ENCODE measurements at places on chromosomes 12 and 14. TPM values are rescaled to one million over a fixed set of nuclear protein-coding genes. Genes with fewer than 3 reads are reported as not detected.

Gene FLVCR2
- total RNA-seq: 0.79 TPM

Gene OVCH1
- not detected for total RNA-seq

Gene APOLD1
- total RNA-seq: 11.0 TPM

Gene PLEKHH1
- 0.99 TPM for total RNA-seq

- no peak overlapping the region for H3K27ac ChIP-seq
- no peaks in the 10 kb centered on the region for H3K36me3 ChIP-seq
- peaks cover 9% of the 10 kb centered on the region for H3K27me3 ChIP-seq
- no peak for DNase-seq
Measured at GRCh38 chr12:124664395-124665111, 97.1 kb upstream of the NCOR2 start.

DNA sequence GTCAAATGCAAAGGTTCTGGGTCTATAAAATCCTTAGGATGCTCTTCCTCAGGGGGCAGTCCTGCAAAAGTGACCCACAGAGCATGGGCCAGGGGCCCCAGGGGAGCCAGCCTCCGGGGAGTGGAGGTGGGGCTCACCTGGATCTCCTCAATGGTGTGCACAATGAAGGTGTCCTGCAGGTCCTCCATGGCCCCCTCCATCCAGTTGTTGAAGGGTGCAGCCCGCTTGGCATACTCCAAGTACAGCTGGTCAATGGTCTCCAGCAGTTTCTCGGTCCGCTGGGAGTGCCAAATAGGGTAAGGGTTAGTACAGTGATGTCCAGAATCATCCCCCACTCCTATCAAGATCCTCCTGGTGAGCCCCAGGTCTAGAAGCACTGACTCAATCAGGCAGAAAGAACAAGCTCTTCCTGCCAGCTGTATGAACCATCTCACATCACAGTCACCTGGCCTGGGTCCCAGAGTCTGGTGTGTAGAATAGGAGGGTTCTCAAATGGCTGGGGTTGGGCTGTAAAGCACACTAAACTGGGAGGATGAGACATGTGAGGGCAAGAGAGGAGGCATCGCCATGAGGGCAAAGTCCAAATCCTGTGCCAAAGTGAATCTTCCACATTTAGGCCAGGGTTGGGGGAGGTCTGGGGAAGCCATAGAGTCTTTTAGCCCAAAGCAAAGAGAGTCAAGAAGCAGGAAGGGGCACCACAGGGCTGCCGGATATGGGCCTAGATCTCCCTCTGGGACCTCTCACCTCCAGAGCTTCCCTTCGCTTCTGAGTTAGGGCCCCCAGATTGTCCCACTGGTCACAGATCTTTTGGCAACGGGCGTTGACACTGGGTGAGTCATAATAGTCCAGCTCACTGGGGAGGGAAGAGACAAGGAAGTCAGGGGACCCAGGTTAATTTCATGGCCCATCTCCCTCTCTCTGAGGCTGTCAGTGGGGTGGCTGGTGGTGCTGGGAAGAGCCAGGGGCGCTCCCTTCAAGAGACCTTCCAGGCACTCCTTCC, 91.5 kb upstream of the ZFP36L1 start:
- H3K27ac ChIP-seq: no peak overlapping the region
- H3K27me3 ChIP-seq: no peaks in the 10 kb centered on the region
- H3K4me3 ChIP-seq: no peak overlapping the region
- H3K36me3 ChIP-seq: peaks cover 20% of the 10 kb centered on the region
- H3K4me1 ChIP-seq: no peaks in the 10 kb centered on the region
- no peak for DNase-seq

DNA sequence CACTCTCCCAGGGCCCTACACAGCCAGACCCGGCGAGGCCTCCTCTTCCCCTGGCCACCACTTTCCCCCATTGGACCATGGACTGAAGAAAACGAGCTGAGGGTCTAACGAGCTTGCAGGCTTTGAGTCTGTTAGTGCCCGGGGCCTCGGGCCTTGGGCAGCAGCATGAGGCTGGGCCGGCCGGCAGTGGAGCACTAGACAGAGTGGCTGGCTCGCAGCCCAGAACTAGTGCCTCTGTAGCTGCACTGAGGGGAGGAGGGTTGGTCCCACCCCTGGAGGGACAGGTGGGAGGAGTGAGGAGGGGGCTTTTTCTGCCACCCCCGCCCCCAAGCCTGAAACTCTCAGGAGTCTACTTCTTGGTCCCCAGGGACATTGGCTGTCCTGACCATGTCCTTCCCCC, 38.7 kb downstream of the SLC6A12 start:
- H3K36me3 ChIP-seq: no peaks in the 10 kb centered on the region
- no peak overlapping the region for H3K4me3 ChIP-seq
- H3K27ac ChIP-seq: no peak overlapping the region
- peaks cover 6% of the 10 kb centered on the region for H3K4me1 ChIP-seq

GRCh38 chr14:99726538-99727095, 42.5 kb downstream of the CYP46A1 start:
- peaks cover 19% of the 10 kb centered on the region for H3K27me3 ChIP-seq
- DNase-seq: no peak
- H3K4me3 ChIP-seq: no peak overlapping the region
- H3K27ac ChIP-seq: no peak overlapping the region

GRCh38 chr14:95701846-95702221, 12.1 kb downstream of the TCL1A start:
- no peaks in the 10 kb centered on the region for H3K36me3 ChIP-seq
- H3K4me1 ChIP-seq: no peaks in the 10 kb centered on the region
- no peak overlapping the region for H3K4me3 ChIP-seq
- DNase-seq: no peak
- no peak overlapping the region for H3K27ac ChIP-seq
- H3K27me3 ChIP-seq: peaks cover 27% of the 10 kb centered on the region

DNA sequence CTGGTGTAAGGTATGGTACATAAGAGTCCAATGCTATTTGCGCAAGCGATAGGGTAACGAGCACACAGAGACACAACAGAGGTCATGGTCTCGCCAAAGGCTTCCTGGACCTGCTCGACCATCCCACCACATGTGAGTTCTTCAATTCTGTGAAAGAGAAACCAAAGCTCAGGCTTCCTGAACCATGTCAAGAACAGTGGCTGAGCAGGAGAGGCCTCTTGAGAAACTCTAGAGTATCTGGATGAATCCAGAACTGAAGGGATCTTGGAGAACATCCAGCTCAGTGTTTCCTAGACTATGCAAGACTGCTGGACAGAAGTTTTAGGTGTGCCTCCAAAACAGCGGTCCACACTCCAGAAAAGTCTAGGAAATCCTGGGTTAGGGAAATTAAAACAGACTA, 114.5 kb downstream of the TRAFD1 start:
- peaks cover 2% of the 10 kb centered on the region for H3K4me1 ChIP-seq
- peaks cover 47% of the 10 kb centered on the region for H3K36me3 ChIP-seq
- H3K4me3 ChIP-seq: no peak overlapping the region
- H3K27ac ChIP-seq: no peak overlapping the region

DNA sequence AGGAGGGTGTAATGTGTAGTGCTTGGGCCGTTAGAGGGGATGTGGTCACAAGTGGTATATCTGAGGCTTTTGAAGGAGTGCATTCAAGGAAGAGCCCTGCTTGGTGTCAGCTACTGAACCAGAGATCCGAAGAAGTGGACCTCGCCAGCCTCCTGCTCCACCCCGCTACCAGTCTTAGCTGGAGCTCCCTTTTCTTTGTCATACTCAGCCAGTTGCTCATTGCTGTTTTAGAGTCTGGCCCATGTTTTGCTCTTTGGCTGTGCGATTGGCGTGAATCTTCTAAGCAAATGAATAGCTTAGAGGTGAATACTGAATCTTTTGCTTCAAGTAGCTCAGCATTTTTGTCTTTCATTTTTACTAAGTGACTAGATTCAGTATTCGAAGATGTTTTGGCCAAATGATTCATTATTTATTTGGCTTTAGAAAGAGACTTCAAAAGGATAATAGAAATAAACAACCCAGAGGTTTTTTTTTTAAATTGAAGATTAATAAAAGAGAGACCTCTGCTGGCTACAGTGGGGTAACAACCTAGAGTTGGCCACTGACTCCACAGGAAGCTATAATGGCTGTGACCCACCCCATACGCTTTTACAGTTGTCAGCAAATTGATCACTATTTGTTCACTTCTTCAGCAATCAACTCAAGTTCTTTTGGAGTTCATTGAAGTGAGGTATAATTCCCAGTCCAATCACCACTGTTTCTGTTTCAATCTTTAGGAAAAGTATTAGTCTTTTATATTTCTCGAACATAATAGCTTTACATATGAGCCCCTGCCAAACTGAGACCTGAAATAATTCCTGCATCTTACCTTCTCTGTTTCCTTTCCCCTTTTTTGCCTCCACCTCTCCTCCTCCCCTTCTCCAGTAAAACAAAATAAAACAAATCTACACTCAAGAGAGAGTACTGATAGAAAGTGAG, 19.9 kb downstream of the CDKN1B start:
- peaks cover 68% of the 10 kb centered on the region for H3K4me1 ChIP-seq
- H3K36me3 ChIP-seq: peaks cover 51% of the 10 kb centered on the region
- peak overlapping the region; percentile 73 for H3K4me3 ChIP-seq
- no peaks in the 10 kb centered on the region for H3K27me3 ChIP-seq
- peak overlapping the region; percentile 89 for H3K27ac ChIP-seq

DNA sequence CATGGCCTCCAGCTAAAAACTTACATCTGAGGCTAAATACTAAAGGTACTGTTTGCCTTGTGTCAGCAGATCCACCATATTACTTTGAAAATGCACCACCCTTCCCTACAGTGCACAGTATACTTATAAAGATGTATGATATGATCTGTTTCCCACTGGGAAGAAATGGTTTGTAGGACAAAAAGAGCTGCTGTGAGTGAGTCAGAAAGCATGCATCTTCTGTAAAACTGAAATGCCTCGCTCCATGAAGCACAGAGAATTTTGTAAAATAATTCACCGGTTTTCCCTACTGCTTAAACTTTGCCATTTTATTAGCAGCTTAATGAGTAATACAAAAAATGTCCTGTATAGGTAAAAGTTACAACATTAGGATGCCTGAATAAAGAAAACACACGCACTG, 68.8 kb downstream of the MDGA2 start:
- no peaks in the 10 kb centered on the region for H3K4me1 ChIP-seq
- no peaks in the 10 kb centered on the region for H3K36me3 ChIP-seq
- no peak overlapping the region for H3K4me3 ChIP-seq
- H3K27me3 ChIP-seq: no peaks in the 10 kb centered on the region
- H3K27ac ChIP-seq: no peak overlapping the region

- H3K4me1 ChIP-seq: peaks cover 1% of the 10 kb centered on the region
- H3K27ac ChIP-seq: no peak overlapping the region
- no peaks in the 10 kb centered on the region for H3K27me3 ChIP-seq
- H3K36me3 ChIP-seq: peaks cover 44% of the 10 kb centered on the region
- H3K4me3 ChIP-seq: no peak overlapping the region
Measured at GRCh38 chr14:57227083-57227482, 41.6 kb downstream of the EXOC5 start.

GRCh38 chr14:102185360-102185759, 45.7 kb downstream of the WDR20 start:
- H3K27ac ChIP-seq: no peak overlapping the region
- no peaks in the 10 kb centered on the region for H3K36me3 ChIP-seq
- peaks cover 17% of the 10 kb centered on the region for H3K4me1 ChIP-seq
- H3K27me3 ChIP-seq: no peaks in the 10 kb centered on the region

- no peaks in the 10 kb centered on the region for H3K36me3 ChIP-seq
- H3K4me1 ChIP-seq: no peaks in the 10 kb centered on the region
- no peak for DNase-seq
- H3K4me3 ChIP-seq: no peak overlapping the region
- H3K27ac ChIP-seq: no peak overlapping the region
- no peaks in the 10 kb centered on the region for H3K27me3 ChIP-seq
Measured at GRCh38 chr14:70726651-70727375, 82.5 kb downstream of the MAP3K9 start.

DNA sequence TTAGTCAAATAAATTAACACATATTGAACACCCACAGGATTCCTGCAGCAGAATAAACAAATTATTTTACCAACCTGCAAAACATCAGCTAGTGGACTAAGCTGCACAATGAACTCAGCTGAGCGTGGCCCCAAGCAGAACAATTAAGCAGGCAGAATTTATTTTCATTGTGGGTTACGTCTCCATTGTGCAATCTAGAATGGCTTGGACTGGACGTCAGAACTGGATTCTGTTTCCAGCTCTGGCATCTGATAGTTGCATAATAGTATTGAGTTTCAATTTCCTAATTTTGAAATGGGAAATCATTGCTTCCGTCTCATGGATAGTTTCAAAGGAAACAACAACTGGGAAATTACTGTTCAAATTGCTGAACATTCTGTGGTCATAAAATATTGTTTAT, 35.5 kb upstream of the RERG start:
- H3K27ac ChIP-seq: no peak overlapping the region
- H3K4me3 ChIP-seq: no peak overlapping the region
- no peak for DNase-seq
- H3K36me3 ChIP-seq: no peaks in the 10 kb centered on the region
- H3K27me3 ChIP-seq: peaks cover 28% of the 10 kb centered on the region
- no peaks in the 10 kb centered on the region for H3K4me1 ChIP-seq

GRCh38 chr14:67881225-67881624, 61.6 kb downstream of the RAD51B start:
- DNase-seq: peak; percentile 29
- no peak overlapping the region for H3K27ac ChIP-seq
- H3K36me3 ChIP-seq: no peaks in the 10 kb centered on the region

GRCh38 chr12:13452955-13453570, 256.5 kb downstream of the EMP1 start:
- peak; percentile 6 for DNase-seq
- no peak overlapping the region for H3K27ac ChIP-seq
- H3K4me1 ChIP-seq: no peaks in the 10 kb centered on the region
- no peaks in the 10 kb centered on the region for H3K36me3 ChIP-seq

- DNase-seq: no peak
- no peak overlapping the region for H3K27ac ChIP-seq
- H3K4me3 ChIP-seq: no peak overlapping the region
- peaks cover 5% of the 10 kb centered on the region for H3K4me1 ChIP-seq
- no peaks in the 10 kb centered on the region for H3K36me3 ChIP-seq
- H3K27me3 ChIP-seq: peaks cover 3% of the 10 kb centered on the region
Measured at GRCh38 chr12:220946-221550, 7.1 kb upstream of the SLC6A12 start.

DNA sequence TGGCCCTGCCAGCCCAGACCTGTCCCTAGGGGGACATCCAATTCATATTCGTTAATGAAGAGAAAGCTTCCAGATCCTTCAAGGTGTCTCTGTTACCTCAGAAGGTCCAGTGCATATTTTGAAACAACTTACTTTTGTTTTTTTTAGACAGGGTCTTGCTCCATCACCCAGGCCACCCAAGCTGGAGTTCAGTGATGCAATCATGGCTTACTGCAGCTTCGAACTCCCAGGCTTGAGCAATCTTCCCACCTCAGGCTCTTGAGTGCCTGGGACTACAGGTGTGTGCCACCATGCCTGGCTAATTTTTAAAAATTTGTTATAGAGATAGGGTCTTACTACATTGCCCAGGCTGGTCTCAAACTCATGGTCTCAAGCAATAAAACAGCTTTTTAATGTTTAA, 48.4 kb downstream of the B4GALNT3 start:
- DNase-seq: no peak
- peaks cover 8% of the 10 kb centered on the region for H3K27me3 ChIP-seq
- H3K4me1 ChIP-seq: peaks cover 1% of the 10 kb centered on the region

GRCh38 chr12:41946106-41946505, 198.6 kb downstream of the GXYLT1 start:
- H3K36me3 ChIP-seq: no peaks in the 10 kb centered on the region
- peaks cover 6% of the 10 kb centered on the region for H3K27me3 ChIP-seq
- H3K4me3 ChIP-seq: no peak overlapping the region
- no peak overlapping the region for H3K27ac ChIP-seq
